ENCODE measurements at places on chromosomes 16 and 17.

DNA sequence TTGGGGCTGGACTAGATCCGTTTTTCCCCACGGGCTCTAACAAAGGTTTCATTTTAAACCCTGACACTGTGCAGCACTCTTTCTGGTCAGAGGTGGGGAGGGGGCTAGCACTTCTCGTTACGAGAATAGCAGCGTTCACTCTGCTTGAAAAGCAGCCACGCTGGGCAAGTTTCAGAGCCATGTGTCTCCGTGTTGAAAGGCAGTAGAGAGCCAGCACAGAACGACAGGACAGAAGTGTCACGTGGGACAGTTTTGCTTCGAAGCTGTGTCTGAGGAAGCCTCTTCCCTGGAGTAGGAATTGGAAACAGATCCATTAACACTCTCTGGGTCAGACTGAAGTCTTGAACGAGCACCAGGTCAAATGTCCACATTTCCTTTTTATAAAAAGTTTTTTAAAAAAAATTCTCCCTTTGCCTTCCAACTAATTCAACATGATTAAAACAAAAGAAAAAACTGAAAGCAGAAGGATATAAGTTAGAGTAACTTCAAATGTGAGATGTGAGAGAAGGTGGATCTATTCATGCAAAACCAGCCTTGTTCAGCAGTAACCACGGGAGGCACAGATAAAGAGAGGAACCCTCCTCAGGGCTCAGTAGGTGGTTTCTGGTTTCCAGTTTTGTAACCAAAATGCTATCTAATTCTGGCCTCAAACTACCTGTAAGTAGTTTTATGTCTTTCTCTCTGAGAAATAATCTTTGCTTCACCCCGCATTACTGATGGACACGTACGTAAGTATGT lies 65.0 kb downstream of the SMG6 start:
- DNase-seq, result no peak

DNA sequence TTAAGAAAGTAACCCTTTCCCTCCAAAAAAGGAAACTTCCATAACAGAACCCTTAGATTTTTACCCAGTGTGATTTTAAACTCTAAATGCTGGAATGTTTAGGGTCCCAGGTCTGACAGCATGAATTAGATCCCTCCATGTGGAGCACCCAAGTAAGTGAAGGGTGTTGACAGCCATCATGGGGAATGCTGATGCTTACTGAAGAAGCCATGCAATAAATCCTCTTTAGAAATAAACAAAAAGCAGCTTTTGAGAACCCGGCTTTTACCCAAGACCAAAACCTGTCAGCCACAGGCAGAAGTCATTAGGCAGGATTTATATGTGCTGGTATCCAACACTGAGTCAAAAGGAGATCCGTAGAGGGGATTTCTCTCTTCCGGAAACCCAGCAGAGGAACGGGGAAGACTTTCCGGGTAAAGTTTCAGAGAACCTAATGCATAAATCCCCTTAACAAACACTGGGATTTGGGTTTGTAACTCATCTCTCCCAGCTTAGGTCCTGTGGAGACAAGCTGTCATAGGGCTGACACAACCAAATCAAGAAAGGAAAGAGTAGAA lies 287.5 kb downstream of the IRX3 start:
- no peak for DNase-seq

- no peak for DNase-seq
Observed at GRCh38 chr16:11249233-11250061, 6.6 kb downstream of the SOCS1 start.

DNA sequence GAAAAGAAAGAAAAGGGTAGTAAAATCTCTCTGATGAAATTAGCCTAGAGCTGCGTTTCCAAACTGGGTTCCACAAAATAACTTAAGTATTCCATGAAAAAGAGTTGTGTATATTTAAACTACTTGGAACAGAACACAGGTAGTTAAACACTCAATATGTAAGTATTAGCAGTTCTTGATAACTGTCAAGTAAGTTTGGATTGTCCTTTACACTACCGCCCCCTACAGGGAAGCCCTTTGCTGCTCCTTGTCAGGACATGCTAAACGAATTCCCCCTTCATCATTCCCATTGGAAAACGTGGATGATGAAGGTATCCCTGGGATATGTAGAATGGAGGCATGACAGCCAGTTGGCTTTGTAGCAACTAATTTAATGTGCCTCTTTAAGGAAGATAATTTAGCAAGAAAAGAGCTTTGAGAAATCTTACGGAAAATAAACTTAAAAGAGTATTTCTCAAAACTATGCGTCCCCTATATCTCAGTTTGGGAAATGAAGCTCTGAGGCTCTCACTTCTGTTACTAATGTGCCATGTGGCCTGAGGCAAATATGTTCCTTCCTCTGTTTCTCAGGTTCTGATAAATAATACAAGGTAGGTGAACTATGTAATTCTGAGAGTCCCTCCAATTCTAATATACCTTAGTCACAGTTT lies 18.8 kb downstream of the NCBP3 start:
- no peak for DNase-seq

- no peak for DNase-seq
Observed at GRCh38 chr17:71963351-71963750, 157.5 kb upstream of the SOX9 start.

GRCh38 chr17:62380253-62380652 lies at the start of gene EFCAB3:
TSS of gene EFCAB3 (plus strand) at chr17:62380553. CDS start at chr17:62382980, 2,427 bp downstream.
- no peak for DNase-seq

- no peak for DNase-seq
Observed at GRCh38 chr17:79915850-79916430, 76.7 kb upstream of the CBX4 start.

DNA sequence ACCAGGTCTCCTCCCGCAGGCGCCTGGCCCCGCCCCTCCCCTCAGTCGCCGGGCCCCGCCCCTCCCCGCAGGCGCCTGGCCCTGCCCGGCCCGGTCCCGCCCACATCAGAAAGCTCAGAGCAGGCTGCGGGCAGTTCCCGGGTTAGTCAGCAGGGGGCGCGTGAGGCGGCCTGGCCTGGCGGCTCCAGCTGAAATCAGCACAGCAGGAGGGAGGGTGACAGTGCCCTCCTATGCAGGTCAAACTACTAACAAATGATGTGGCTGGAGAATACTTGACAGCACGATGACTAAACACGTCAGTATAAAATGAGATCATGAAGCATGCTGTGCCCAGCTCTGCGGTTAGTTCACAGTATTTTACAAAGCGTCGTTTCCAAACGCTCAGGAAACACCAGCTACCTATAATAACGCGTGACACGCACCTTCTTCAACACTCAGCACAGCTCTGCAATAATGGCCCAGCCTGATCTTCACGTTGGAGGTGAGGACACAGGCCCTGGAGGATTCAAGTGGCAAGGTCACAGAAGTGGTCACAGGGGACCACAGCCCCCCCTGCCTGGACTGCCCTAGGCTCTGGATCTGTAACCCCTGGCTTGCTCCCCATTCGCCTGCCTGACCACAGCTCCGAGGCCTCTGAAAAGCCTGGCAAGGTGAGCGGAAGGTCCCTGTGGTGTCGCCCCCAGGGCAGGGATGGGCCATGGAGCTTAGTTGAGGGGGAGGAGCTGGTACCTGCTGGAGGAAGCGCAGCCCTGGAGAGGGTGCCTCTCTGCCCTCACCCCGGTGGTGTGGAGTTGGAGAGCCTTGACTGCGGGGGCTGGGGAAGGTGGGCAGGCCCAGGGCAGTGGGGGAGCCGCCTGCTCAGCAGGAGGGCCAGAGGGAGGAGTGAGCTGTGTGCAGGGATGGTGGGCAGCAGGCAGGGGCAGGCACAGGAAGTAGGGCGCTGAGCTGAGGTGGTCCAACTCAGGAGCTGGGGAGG lies 81.2 kb downstream of the KCNJ12 start:
- peak; percentile 61 for DNase-seq

- DNase-seq, result no peak
Observed at GRCh38 chr16:1309888-1310831, 724 bp downstream of the UBE2I start.

DNA sequence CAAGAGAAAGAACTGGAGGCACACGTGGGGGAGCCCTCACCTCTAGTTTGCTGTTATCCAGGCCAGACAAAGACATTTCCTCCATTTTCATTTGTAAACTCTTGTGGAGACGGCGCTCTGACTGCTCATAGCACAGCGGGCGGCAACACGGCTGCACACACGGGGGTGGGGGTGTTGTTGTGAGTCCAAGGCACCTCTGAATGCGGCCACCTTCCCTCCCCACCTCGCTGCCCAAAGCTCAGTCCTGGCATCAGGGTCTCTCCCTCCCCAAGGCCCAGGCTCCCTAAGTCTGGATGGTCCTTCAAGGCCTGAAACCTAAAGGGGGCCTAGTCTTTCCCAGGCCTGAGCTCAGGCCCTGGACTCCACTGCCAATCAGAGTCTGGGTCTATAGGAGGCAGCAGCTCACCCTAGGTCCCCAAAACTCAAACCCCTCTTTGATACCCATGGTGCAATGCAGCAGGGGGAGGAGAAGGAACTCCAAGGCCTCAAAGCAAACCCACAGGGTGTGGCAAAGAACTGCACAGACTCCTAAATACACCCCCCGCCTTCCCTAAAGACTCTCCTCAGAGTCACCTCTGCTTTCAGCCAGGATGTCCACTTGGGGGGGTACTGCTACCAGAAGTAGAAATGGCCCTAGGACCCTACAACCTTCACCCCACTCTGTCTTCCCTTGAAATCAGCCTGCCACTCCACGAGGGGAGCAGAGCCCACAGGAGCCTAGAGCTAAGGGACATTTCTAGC lies 1.5 kb downstream of the ATXN7L3 start:
- DNase-seq, result no peak

- no peak for DNase-seq
Observed at GRCh38 chr17:40063187-40063771, 514 bp downstream of the THRA start.

GRCh38 chr16:1610899-1611632 lies 806 bp downstream of the IFT140 start:
- DNase-seq, result no peak

DNA sequence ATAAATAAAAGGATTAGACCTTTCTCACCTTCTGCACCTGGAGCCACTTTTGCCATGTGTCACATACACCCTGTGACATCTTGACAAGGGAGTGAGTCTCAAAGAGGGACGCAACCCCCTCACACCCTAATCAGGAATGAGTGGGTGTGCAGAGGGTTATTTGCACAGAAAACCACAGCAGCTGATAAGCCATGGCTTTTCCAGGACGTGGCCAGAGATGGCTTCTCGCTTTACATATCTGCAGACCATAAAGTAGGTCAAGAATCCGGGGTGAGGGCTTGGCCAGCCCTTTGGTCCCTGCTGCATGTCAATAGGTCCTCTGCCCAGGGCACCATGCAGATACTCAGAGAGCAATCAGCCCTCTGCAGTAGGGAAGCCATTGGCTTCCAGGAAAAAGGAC lies 2.4 kb upstream of the CD300LF start:
- no peak for DNase-seq

DNA sequence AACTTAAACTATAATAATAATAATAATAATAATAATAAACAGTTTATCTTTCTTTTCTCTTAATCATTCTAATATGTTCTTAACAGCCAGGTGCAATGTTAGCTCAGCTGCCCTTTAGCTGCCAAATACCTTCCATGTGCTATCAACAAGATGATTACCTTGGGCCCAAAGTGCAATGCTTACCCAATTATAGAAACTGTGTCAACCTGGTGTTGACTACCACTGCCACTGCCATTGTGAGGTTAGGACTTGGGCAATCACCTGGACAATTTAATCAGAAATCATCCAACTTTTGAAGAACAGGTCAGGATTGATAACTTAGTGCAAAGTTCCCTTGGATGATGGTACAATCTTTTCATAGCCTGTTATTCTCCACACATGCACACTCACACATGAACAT lies 371.8 kb upstream of the SALL1 start:
- DNase-seq, result no peak

- no peak for DNase-seq
Observed at GRCh38 chr17:17922070-17922614, 50.1 kb downstream of the TOM1L2 start.

DNA sequence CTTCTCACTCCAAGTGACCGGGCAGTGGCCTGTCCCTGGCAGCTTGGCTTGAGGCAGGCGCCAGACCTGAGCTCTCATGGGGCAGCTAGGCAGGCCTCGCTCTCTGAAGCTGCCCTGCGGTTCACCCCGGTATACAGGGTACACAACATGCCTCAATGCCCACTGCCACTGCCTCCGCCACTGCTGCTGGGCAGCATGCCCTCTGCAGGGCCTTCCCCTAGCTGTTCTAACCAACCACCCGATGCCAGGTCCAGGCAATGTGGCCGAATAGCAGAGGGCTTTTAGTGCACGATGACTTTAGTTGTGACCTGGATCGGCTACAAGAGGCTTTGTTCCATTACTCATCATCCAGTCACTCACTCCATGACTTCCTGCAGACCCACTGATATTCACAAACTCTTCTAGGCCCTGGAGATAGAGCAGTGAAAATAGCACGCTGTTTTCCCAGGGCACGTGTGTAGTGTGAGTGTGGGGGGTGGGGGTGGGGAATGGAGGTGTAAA lies 19.7 kb downstream of the CDC42EP4 start:
- DNase-seq, result no peak

DNA sequence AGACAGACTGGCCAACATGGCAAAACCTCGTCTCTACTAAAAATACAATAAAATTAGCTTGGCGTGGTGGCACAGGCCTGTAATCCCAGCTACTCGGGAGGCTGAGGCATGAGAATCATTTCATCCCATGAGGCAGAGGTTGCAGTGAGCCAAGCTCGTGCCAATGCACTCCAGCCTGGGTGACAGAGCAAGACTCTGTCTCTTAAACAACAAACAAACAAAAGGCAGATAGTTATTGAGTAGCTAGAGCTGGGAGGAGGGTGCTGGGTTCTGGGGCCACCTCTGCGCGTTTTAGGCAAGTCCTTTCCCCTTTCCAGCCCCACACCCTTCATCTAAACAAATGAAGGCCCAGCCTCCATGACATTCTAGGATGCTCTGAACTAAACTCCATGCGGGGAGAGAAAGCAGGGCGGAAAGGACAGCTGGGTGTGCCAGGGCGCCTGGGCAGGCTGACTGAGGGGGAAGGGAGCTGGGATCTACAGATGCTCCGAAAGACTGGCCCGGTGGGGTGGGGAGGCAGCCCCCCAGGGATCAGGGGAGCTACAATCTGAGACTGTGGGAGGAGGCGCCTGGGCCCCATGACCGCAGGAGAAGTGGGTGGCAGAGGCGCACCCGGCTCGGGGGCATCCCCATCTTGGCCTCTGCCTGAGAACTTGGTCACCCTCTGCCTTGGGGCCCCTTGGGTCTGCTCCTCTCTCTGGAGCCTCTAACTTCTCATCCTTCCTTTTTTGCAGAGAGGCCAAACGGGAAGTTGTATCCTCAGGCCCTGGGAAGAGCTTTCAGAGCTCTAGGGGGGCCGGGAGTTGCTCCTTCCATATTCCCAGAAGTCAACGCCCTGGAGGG lies 910 bp downstream of the ITGAL start:
- DNase-seq, result no peak

GRCh38 chr17:21164620-21165019 lies 37.9 kb downstream of the DHRS7B start:
- no peak for DNase-seq

- DNase-seq, result no peak
Observed at GRCh38 chr16:47732523-47733111, 271.5 kb downstream of the PHKB start.

- no peak for DNase-seq
Observed at GRCh38 chr17:4512156-4513112, 13.8 kb downstream of the SPNS2 start.
